ENCODE measurements at places on chromosomes 1 and 21.

DNA sequence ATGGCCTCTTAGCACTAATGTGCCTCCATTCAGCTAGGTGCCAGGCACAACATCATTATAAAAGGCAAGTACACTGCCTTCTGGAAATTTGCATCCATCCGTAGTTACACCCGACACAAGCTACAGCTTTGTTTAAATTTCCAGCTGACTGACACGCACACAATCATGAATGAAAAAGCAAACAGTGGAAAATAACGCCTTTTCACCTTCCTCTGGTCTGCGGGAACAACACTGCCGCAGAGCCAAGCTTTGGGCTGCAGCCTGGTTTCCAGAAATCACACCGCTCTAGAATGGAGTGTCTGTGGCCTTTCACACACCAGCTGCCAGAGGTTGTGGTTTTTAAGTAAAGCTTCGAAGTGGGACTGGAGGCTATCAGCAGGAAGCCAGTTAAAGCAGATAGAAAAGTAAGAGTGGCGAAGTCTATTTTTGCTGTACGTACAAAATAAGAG, 142.8 kb upstream of the COA6 start:
- DNase-seq = no peak

DNA sequence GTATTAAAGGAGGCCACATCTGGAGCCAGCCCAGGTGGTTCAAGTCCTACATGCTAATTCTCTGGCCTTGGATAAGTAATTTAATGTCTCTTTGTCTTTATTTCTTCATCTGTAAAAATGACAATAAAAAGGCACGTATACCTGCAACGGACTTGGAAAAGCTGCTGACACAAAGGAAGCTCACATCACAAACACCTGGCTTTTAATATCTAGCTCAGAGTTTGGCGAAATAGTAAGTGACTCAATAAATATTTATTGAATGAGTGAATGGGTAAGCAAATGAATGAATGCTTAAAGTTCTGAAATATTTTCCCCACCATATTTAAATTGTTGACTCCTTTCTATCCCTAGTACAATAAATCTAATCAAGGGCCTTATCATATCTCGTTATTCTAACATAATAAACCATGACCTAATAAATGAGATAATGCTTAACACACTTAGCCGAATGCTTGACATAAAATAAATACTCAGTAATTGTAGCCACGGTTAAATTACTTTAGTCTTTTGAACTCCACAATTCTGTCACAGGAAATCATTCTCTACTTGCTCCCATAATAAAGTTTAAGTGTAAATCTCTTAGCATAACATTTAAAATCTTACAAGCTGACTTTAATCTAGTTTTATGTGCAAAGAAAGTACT, 74.7 kb upstream of the PALMD start:
- DNase-seq = no peak

DNA sequence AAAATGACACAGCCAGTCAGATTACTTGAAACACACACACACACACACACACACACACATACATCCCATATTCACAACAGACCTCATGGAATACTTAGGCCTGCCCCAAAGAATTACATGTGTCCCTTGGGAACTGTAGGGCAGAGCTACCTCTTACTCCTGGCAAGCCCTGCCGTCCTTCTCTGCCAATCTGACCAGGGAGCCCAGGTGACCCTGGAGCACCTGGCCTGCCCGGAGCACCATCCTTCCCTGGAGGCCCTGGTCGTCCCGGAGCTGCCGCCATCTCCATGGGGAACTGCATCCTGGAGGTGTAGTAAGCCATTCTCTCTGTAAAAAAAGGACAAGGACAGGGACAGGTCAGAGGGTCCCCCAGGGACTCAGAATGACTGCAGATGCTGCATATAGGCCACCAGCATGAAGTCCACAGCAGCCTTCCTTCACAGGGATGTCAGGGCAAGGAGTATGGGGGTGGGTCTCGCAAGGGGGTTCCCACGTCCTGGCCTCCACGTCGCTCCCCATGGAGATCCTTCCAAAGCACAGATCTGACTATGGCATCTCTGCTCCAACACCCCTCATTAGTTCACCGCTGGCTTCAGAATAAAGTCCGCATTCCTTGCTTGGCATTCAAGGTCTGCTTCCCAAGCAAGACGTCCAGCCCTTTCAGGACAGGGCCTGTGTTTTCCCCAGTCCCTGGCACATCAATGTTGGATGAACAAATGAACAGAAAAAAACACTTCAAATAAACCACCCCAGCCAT, 9.2 kb upstream of the PEF1 start:
- DNase-seq = no peak

GRCh38 chr1:20723537-20724363, 5.9 kb upstream of the KIF17 start:
- no peak for DNase-seq

DNA sequence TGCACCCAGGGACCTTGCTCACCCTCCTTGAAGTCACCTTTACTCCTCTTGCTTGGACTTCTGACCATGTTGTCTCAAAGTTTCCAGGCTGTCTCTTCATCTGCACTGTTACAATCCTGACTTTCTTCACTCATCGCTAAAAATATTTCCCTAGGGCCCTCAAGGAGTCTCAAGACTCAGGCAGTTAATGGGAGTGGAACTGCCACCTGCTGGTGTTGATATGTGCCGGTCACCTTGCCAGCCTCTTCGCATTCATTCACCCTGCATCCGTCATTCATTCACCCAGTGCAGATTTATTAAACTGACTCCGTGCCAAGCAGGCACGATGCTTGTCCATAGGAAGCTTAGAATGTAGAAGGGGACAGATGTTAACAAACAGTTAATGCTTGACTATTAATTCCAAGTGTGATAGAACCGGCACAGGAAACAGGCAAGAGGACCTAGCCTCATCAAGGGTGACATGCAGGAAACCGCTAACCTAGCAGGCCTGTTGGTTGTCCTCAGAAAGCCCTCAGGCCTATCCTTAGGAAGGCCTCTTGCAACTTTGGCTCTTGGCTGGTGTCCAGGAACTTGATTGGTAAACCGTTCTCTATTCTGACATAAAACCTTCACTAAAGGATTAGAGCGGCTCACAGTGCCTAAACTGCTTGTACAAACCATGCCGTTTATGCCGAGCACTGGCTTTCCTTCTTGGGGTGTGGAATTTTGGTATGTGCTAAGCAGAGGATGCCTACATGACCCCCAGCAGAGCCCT, 342.2 kb downstream of the CAMTA1 start:
- no peak for DNase-seq

DNA sequence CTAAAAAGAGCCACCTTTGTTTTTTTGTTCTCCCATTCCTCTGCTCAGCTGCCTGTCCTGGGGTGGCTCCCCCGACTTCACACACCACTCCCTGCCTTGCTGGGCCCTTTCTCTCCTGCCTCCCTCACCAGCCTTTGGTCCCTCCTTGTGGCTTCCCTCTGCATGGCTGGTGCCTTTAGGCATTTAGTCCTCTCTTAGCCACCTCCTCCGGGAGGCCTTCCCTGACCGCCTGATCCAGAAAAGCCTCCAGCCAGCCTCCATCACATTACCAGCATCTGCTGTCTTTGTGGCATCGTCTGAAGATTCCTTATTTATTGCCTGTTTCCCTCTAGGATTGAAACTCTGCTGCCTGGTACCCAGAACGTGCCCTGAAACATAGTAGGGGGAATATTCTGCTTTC, 46.2 kb upstream of the ACOT11 start:
- DNase-seq = no peak

- DNase-seq = no peak
Measured at GRCh38 chr1:58397187-58397820, 149.2 kb downstream of the OMA1 start.

DNA sequence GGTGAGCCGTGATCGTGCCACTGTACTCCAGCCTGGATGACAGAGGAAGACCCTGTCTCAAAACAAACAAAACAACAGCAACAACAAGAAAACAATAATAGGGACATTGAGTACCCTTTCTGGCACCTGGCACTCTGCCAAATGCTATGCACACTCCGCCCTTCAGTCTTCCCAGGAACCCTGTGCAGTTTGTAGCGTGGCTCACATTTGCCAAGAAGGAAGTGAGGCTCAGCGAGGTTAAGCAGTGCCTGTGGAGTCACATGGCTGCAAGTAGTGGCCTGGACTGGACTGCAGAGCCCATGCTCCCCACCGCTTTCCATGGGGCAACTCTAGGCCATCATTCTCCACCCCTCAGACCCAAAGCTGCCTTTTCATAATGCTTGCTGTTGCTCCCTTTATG, 5.3 kb upstream of the EVA1B start:
- no peak for DNase-seq

- DNase-seq = no peak
Measured at GRCh38 chr1:248793592-248793991, 32.1 kb downstream of the SH3BP5L start.

DNA sequence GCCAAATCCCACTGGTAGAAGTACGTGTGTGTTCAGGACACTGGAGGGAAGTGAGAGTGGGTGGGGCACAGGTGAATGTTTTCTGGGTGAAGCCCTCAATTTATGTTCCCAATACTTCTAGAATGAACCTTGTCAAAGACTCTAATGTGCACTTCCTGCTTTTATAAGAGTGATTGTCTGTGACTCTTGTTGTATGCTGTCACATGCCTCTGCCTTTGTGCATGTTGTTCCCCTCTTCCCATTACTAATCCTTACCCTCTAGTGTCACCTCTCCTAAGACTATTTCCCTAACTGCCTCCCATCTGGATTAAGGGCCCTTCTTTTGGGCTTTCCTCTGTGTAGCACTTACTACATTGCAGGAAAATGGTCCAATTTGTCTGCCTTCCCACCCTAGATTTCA, 2.5 kb upstream of the LINGO4 start:
- no peak for DNase-seq

- no peak for DNase-seq
Measured at GRCh38 chr1:3746389-3746829, 5.8 kb upstream of the CCDC27 start.

Data from activated CD4-positive, alpha-beta T cell treated with anti-CD3 and anti-CD28 coated beads, Interleukin-2, amount 50 U/mL, for 48 hours (primary cell).